RCC 7860 (cell line): ENCODE measurements at places on chromosomes 3 and 15.

DNA sequence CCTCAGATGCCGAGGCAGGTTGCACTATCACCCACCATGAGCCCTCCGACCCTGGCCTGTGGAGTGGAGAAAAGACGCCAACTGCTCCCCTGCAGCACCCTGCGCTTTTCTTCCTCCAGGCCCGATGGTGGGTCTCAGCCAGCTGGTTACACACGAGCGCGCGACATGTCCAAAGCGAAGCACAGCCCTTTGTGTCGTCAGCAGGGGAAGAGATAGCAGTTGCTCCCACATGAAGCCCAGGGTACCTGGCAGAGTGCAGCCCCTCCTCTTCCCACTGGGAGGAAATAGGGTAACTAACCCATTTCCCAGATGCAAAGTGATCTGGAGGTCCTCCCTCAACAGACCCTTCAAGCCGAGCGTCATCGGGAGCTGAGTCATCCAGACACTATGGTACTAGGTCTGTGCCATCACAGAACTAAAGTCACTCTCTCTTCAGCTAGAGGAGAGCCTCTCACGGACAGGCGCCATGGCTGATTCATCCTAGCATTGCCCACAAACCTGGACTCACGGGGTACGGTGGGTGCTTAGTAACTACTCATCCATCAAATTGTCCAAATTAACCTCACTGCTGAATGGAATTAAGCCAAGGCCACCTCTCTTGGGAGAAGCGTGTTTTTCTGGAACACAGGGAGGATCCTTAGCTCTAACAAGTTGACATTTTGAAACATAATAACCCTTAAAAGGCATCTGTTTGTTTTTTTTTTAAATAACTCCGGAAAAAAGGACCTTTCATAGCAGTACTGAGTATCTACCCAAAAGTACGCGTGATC lies 45.2 kb upstream of the BDH1 start:
- DNase-seq = peak; percentile 77

GRCh38 chr3:25870452-25870851 lies 80.6 kb downstream of the OXSM start:
- no peak for DNase-seq

- DNase-seq = no peak
Measured at GRCh38 chr15:42150219-42150970, 6.0 kb downstream of the PLA2G4F start.

- DNase-seq = no peak
Measured at GRCh38 chr3:66497288-66497984, 3.4 kb downstream of the LRIG1 start.

GRCh38 chr15:69988541-69989225 lies 109.0 kb downstream of the TLE3 start:
- no peak for DNase-seq

- no peak for DNase-seq
Measured at GRCh38 chr3:106208967-106209366, 340.2 kb upstream of the CBLB start.

DNA sequence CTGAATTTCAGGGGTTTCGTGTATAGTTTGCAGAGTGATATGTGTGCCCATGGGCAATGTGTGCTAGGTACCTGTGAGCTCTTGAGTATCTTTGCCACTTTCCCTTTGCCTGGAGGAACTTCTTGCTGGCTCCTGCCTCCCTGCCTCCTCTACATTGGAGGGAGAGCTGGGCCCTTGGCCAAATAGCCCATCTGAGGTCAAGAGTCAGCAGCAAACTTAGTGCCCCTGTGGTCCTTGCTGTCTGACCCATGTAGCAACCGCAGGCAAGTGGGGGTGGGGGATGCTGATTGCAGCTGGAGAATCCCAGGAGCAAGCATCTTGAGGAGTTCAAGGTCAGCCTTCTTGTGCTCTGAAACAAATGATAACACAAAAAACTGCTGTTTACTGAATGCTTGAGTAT lies 5.4 kb upstream of the TBC1D21 start:
- no peak for DNase-seq

GRCh38 chr15:63503739-63504246 lies 600 bp upstream of the USP3 start:
- DNase-seq = peak; percentile 93

- peak; percentile 68 for DNase-seq
Measured at GRCh38 chr15:34161329-34161963, 48.5 kb downstream of the KATNBL1 start.

GRCh38 chr3:71244153-71244825 lies 339.2 kb downstream of the FOXP1 start:
- DNase-seq = no peak

- DNase-seq = no peak
Measured at GRCh38 chr15:100757661-100758060, 122.0 kb upstream of the ALDH1A3 start.

GRCh38 chr3:2643606-2644005 lies 466.6 kb downstream of the IL5RA start:
- no peak for DNase-seq

GRCh38 chr3:54897028-54897711 lies 30.7 kb downstream of the LRTM1 start:
- no peak for DNase-seq

DNA sequence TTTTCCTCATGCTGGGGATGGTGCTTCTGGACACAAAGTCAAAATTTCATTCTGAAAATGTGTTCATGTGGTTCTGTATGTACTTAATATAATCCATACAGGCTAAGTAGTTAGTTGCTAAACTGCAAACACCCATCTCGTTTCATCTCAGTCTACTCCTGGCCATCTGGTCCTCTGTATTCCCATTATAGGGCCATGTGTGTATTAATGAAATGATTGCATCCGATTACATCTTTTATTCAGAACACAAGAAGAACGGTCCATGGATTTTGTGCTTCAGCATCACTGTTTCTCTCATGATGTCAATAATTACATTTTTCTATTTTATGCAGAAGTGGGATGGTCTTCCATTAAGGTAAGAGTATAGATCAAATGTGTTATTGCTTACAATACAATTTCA lies 6.1 kb upstream of the GJD2 start:
- DNase-seq = no peak

DNA sequence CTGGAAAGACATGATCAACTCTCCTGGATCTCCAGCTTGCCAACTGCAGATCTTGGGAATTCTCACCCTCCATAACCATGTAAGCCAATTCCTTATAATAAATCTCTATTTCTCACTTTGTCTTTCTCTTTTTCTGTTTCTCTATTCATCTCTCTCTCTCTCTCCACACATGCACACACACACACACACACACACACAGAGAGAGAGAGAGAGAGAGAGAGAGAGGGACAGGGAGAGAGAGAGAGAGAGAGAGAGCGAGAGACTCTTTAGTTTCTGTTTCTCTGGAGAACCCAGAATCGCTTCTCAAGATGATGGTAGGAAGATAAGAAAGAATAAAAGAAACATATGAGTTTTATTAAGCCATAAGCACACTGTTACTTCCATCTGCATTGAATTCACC lies 111.9 kb downstream of the BCHE start:
- DNase-seq = no peak

GRCh38 chr3:70992131-70992530 lies 591.4 kb downstream of the FOXP1 start:
- DNase-seq = no peak

DNA sequence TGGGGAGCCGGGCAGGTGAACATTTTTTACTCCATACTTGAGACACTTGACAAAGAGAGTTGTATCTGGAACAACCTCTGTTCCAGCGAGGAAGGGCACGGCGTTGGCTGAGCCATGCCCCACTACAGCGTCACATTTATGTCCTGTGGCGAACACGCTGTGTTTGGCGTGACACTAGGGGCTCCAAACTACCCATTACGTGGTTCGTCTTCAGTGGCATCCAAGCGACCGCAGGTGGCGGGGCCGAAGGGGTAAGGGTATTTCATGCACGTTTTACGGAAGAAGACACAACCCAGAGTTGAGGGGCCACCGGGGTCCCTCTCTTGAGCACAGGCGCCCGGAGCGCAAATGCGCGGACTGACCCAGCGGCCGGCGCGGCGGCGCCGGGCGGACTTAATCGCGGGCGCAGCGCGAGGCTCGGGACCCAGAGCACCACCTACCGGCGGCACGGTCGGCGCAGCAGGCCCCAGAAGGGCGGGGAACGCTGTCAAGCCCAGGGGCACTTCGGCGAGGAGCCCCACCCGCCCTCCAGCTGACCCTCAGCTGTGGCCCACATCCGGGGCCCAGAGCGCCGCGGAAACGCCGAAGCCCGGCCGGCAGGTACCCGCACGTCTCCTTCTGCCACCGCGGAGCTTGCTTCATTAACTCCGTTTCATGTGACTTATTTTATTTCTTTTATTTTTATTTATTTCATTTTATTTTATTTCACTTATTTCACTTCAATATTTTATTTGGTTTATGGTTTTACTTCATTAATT lies 36.4 kb upstream of the TRIM71 start:
- peak; percentile 22 for DNase-seq

DNA sequence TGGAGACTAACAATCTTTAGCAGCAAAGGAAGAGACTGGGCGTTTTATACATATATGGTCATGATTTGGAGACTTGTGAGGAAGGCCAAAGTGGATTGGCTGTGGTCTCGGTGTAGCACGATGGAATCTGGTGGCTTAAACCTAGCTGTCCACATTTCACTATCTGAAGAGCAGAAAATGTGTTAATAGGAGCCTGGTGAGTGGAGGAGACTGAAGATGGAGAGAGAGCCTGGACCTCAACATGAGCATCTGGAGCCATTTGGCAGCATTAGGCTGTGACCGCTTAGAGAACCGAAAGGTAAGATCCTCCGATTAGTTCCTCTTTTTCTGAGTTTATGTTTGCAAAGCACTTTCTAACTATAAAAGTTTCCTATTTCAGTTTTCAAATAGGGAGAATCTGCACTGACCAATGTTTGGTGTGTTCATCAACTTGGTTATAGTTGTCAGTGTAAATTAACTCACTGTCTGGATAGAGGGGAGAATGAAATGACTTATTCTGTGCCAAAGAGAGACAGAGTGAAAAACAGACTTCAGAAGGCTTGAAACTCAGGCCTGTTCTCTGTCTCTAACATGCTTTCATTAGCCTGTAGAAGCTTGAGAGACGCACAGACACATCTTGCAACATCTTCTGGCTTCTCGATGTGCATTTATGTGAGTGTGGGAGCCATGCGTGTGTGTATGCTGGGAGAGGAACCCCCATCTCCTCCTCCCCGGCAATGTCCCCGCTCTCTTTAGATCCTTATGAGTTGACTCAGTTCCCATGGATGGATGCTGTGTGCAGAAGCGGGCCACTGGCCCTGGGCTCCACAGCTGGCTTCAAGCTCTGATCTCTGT lies 244.7 kb upstream of the TBL1XR1 start:
- DNase-seq = no peak

DNA sequence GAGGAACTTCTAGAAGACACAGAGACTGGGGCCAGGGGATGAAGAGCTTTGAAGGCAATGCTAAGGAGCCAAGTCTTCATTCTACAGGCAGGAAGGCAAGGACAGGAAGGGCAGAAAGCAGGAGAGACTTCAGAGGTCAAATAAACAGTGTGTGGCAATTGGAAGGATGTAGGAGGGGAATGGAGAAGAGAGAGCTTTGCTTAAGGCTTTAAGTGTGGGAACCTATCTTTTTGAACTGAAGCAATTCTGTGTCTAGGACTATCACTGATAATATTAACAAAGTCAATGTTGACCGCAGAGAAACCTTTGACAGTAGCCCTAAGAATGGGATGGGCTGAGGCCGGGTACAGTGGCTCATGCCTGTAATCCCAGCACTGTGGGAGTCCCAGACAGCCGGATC lies 325.0 kb downstream of the FOXP1 start:
- DNase-seq = no peak

DNA sequence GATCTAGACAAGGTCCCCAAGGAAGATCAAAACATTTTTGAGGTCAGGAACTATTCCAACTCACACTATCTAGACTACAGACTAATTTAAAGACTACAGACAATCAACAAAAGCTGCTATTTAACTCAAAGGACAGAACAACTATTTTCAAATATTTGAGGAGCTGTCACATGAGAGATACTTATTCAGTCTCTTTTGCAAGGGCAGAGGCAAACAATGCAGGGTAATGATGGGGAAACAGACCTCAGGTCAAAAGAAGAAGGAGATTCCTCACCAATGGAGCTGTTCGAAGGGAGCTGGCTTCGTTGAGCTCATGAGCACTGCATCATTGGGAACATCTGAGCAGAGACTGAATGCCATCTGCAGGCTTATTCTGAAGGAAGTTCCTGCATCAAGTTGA lies 231.9 kb downstream of the DTWD1 start:
- DNase-seq = no peak

DNA sequence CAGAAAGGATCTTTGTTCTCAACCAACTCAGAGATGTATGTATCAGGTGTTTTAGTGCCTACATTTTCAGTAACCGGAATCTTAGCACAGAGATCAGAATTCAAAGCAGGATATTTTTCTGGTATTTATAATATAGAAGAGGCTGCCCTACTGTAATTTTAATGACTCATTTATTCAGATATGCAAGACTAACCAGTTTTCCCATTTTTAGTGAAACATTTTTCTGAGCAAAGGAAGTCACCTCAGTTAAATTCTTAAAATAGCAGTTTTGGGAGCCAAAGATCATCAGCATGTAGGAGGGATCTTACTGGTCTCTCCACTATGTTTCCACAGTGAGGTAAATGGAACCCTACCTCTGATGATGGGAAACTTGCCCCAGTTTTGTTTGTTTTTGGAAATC lies 42.0 kb downstream of the SRP14 start:
- no peak for DNase-seq

DNA sequence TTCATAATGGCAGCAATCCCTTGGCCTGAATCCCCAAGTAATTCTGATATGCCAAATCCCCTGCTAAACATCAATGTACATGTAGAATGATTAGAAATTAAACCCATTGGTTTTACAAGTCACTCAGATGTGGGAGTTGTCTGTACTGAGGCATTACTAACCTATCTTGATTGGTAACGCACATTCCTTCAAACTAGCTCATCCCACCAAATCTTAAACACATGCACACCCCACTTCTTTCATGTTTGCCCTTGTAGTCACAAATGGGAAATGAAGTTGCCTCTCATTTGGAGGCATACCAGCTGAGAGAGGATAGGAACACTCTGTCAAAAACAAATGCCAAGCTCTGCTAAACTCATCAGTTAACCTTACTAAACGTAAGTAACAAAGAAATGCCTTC lies 29.1 kb upstream of the MAN2C1 start:
- no peak for DNase-seq

GRCh38 chr3:24182756-24183155 lies 237.7 kb downstream of the NR1D2 start:
- DNase-seq = no peak

- no peak for DNase-seq
Measured at GRCh38 chr15:41629463-41629862, 30.7 kb upstream of the MGA start.

GRCh38 chr3:139715743-139716360 lies 38.1 kb upstream of the NMNAT3 start:
- no peak for DNase-seq

DNA sequence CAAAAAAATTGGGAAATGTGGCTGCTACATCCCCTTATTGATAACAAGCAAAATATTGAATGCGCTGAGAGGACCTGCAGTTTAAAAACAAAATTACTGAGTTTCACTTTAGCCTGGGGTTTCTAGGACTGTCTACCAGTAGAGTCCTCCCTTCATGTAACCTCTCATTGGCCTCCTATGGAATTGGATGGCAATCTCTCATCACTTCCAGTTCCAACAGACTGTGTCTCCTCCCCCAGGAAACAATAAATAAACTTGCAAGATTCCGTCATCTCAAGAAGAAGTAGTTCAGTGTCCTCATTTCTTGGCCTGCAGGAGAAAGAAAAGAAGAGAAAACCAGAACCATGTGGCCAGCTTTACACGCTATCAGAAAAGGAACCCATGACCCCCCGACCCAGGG lies 123.8 kb downstream of the TLE3 start:
- DNase-seq = no peak
